ENCODE measurements at places on chromosomes 1 and 21.

DNA sequence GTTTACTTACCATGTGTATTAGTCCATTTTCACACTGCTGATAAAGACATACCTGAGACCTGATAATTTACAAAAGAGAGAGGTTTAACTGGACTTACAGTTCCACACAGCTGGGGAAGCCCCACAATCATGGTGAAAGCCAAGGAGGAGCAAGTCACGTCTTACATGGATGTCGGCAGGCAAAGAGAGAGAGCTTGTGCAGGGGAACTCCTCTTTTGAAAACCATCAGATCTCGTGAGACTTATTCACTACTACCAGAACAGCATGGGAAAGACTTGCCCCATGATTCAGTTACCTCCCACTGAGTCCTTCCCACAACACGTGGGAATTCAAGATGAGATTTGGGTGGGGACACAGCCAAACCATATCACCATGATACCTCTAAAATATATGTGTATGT is 39.3 kb upstream of the ERRFI1 start:
- DNase-seq, result no peak

DNA sequence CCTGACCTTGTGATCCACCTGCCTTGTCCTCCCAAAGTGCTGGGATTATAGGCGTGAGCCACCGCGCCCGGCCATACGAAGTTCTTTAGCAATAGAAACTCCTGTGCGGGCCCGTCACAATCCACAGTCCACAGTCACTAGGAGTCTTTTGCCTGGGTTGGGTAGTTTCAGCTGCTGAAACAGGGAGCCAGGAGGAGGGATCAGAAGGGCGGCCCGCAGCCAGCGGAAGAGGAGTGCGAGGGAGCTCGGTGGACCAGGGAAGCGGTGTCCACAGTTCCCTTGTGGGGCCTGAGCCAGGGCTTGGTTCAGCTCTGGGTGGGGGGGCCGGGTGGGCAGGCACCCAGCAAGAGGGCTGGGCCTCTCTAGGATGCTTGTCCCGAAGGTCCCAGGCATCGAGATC is 17.9 kb upstream of the HSPG2 start:
- DNase-seq, result no peak

GRCh38 chr1:201015551-201016091 is 7.9 kb downstream of the KIF21B start:
- DNase-seq, result no peak

- DNase-seq, result no peak
Observed at GRCh38 chr21:21076491-21076890, 78.3 kb downstream of the NCAM2 start.

DNA sequence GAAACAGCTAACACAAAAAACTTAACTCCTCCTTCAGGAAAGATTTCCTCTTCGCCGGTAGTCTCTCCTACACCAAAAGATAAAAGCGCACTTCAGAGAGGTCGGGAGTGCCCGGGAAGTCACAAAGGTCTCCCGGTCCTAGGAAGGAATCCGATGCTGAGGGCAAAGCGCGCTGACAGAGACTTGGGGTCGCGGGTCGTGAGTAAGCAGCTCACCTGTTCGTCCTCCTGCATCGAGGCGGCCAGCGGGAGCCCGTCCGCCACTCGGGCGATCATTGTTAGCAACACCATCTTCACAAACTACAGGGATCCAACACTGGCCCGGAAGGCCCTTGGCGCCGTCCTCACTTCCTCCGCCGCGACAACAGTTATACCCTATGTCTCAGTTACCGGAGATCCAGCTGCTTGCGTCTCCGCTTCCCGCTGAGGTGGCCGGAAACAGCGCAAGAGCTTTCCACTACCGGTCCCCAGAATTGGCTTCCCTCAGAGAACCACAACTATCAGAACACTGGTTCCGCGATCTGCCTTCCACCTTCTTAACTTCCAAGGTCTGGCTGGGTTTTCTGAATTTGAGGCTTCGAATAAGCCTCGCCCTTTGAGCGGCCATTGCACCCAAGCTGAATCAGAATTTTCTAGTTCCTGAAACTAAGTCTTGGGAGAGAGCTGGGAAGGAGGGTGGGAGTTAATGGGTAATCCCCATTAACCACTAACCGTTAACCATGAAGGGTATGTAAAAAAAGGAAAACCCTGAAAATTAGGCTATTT is at the start of gene SEC22B:
Gene SEC22B (minus strand): TSS at position 429 of the 764 bp plus-strand sequence. CDS start 139 bp downstream, at position 290.
- peak; percentile 91 for DNase-seq

DNA sequence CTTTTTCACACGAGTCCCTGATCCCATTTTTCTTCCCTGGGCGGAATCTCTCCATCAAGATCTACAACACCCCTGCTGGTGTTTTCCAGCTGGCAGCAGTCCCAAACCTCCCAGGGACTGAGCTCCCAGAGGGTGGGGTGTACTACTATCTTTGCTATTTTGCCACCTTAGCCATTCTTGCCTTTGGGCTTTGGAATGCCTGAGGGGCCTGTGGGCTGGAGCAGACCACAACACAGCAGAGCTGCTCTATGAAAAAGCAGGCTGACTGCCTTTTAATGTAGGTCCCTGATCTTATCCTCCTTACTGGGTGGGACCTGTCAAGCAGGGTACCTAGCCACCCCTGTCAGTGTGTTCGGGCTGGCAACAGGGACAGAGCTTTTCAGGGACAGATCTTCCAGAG is 91.9 kb downstream of the KCNT2 start:
- no peak for DNase-seq

DNA sequence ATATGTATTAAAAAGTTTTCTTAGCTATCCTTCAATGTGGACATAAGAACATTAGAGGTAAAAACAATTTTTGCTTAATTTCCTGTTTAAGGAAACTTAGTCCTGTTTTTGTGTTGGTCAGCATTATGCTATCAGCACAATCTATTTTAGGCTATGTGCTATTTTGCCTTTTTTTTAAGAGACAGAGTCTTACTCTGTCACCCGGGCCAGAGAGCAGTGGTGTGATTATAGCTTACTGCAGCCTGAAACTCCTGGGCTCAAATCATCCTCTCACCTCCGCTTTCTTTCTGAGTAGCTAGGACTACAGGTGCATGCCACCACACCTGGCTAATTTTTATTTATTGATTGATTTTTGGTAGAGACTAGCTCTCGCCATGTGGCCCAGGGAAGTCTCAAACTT is 199.1 kb upstream of the TMPRSS15 start:
- DNase-seq, result no peak

- no peak for DNase-seq
Observed at GRCh38 chr1:157952601-157953000, 40.8 kb upstream of the KIRREL1 start.

GRCh38 chr1:61162520-61163258 is 80.3 kb downstream of the NFIA start:
- DNase-seq, result no peak

GRCh38 chr1:1898246-1898933 is 7.5 kb upstream of the GNB1 start:
- DNase-seq, result no peak

DNA sequence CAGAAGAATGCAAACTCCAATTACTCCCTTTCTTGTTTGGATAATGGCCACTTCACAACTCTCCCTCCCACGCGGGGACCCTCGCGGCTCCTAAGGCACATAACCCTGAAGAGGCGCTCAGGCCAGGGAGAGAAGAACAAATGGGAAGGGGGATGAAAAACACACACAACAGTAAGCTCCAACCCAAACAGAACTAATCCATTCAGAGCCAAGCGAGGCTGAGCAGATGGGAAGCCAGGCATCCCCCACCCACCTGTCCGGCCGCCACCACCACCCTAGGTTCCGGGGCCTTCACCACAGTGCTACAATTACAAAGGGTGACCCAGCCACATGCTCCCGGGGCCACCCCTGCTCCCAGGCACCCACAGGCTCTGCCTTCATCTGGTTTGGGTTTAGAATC is 101.5 kb downstream of the MRPL37 start:
- DNase-seq, result no peak

GRCh38 chr1:46278807-46279206 is 24.6 kb downstream of the LRRC41 start:
- DNase-seq, result no peak

- DNase-seq, result peak; percentile 26
Observed at GRCh38 chr1:209769171-209769904, 13.5 kb downstream of the TRAF3IP3 start.

GRCh38 chr1:224733027-224733911 is 117.2 kb downstream of the CNIH3 start:
- DNase-seq, result no peak

- DNase-seq, result no peak
Observed at GRCh38 chr21:44836666-44837471, 19.0 kb upstream of the SUMO3 start.

All from HFF-Myc (cell line).